ENCODE measurements at places on chromosomes 3 and 15.

GRCh38 chr3:186691676-186692075, 25.5 kb upstream of the KNG1 start:
- no peak for DNase-seq

- DNase-seq, result no peak
Observed at GRCh38 chr15:50500352-50500751, 46.1 kb downstream of the USP50 start.

DNA sequence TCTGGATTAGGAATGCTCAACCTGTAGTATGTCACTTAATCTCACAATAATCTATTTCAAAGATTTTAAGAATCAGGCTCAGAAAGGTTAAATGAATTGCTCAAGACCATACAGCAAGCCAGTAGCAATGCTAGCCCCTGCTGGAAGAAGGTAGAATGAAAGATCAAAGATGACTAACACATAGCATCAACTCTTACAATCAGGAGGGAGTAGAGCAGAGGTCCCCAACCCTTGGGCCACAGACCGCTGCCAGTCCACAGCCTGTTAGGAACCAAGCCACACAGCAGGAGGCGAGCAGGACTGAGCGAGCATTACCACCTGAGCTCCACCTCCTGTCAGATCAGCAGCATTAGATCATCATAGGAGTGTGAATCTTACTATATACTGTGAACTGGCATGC, 15.5 kb upstream of the GATM start:
- no peak for DNase-seq

- no peak for DNase-seq
Observed at GRCh38 chr3:184765047-184765729, 46.8 kb upstream of the VPS8 start.

GRCh38 chr3:159237226-159237625, 435.4 kb downstream of the MFSD1 start:
- DNase-seq, result no peak

- DNase-seq, result no peak
Observed at GRCh38 chr3:16242177-16242576, 22.6 kb downstream of the DPH3 start.

DNA sequence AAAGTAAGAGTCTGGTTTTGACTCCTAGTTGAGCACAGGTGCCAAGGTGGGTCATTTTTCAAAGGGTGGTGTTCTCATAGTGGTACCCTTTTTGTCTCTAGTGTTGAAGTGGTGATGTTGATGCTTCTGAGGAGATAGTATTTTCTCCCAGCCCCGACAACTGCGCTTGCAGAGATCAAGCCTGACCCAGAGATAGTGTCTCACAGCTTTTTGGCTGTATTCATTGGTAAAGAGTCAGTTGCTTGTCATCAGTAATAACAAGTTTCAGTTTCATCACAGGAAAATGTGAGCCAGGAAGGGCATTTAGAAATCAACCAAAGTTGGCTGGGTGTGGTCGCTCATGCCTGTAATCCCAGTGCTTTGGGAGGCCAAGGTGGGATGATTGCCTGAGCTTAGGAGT, 139.3 kb downstream of the NFKBIZ start:
- no peak for DNase-seq

GRCh38 chr3:106208251-106208650, 339.4 kb upstream of the CBLB start:
- no peak for DNase-seq

DNA sequence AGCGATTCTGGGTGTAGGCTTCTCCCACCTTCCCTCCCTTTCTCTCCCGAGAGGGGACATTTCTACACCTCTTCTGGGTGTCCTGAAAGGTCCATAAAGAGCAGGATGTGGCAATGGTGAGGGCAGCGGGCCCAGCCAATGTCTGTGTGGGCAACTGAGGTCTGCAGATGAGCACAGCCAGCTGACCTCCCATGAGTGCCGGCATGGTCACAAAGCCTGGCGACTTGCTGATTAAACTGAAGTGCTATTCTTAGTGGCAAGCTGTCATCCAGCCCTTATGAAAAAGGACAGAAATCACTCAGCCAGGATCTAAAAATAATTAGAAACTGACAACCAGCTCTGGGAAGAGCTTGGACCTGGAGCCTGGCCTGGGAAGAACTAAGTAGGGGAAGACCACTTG, 124.3 kb upstream of the RGMA start:
- DNase-seq, result no peak

GRCh38 chr15:96410175-96411055, 79.9 kb downstream of the NR2F2 start:
- DNase-seq, result no peak

DNA sequence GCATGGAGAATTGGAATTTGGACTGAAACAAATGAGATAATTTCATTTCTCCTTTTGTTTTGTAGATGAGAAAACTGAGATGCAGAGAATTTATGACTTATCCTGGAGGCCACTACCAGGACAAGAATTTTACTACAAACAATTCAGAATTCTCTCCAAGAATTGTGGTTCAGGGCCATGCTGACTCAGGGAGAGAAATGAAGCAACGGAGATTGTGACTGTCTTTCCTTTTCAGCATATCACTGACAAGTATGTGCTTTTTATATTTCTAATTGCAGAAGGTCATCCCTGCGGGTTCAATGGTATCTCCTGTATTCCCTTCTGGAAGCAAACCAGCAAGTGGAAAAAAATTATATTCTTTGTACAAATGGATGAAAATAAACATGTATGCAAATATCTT, 170.8 kb upstream of the MITF start:
- no peak for DNase-seq

DNA sequence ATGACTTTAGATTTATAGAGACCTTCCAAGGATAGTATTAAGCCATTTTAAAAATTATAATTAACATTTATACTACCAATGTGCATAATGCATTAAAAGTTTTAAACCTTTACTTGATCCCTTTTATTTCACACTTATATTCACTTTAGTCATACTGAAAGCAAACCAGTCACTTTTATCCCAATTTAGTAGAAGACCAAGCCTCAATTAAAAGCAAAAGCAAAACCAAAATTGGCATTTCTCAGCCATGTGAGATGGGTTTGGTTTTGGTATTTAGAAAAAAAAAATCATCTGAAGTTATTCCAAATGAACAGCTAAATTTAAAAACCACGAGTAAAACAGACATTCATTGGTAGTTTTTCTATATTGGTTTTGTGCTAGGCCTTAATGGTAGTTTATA, 249.4 kb downstream of the LPP start:
- DNase-seq, result no peak

- no peak for DNase-seq
Observed at GRCh38 chr3:189167027-189167766, 4.6 kb upstream of the TPRG1 start.

GRCh38 chr15:75460646-75461045, 9.2 kb upstream of the SIN3A start:
- no peak for DNase-seq
